Right ventricle myocardium superior (tissue), 1 donor: ENCODE measurements at places on chromosomes 7 and 10.

DNA sequence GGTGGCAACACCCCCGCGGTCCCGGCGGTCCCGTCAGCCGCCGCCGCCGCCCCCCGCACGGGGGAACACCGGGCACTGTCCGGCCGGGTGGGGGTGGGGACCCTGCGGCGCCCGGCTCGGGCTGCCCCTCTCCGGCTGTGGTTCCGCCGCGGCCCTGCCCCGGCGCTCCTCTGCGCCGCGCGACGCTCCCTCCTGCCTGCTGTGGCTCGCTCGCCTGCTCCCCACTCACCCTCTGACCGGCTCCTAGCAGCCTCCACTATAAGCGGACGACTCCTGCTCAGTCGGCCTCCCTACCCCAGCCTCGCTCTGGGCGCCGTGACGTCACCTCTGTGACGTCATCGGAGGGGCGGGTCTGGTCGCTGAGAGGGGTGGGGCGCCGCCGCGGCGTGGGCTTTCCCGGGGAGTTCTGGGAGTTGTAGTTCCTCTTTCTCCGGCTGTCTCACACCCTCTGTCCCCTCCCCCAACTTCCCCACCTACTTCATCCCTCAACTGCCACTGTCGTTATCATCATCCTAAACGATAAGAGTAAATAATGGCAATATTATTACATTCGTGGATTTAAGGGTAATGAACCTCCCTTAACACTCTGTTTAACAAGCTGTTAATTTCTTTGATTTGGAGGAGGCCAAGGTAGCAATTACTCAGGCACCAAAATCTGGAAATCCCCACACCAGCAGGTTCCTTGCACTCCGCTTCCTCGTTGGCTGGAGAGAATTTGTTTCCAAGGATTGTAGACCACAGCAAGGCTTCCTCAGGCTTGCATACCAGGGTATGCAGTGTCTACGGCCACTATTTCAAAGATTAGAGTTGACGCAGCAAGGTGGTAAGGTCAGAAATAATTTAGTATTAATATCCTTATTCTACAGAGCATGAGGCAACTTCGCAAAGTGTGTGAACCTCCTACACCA, at the start of gene UBE2H:
Gene UBE2H (minus strand): TSS at position 308 of the 908 bp plus-strand sequence. CDS start 405 bp downstream, outside the sequence.
- peak; percentile 96 for DNase-seq

- DNase-seq = no peak
Observed at GRCh38 chr7:120201290-120201689, 71.7 kb upstream of the KCND2 start.

GRCh38 chr10:67602268-67602950, 93.6 kb downstream of the CTNNA3 start:
- no peak for DNase-seq

- no peak for DNase-seq
Observed at GRCh38 chr10:105170521-105170920, 529.4 kb downstream of the SORCS3 start.

DNA sequence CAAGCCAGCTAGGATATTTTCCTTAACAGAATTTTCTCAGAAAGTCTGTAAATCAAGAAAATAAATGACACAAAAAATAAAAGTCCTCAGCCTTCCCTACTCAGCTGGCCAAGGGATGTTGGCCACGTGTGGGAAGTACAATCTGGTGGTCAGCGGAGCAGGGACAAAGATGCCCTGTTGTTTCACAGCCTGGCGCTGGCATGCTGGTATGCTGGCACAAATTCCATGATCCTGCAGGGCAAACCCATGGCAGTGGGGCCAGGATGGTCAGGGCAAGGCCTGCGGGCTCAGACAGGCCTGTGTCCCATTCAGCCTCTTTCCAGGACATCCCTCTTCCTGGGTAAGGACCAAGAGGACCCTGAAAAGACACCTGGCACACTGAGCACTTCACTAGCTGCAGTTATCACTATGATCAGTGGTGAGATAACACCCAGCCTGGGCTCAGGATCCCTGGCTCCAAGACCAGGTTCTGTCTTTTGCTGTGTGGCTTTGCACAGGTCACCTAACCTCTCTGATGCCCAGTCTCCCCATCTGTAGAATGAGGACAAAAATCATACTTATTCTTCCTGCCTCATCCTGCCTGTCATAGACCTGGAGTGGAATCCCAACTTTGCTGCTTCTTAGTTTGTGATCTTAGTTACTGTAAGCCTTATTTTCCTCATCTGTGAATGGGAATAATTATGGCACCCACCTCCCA, 10.8 kb upstream of the HSPA12A start:
- no peak for DNase-seq

DNA sequence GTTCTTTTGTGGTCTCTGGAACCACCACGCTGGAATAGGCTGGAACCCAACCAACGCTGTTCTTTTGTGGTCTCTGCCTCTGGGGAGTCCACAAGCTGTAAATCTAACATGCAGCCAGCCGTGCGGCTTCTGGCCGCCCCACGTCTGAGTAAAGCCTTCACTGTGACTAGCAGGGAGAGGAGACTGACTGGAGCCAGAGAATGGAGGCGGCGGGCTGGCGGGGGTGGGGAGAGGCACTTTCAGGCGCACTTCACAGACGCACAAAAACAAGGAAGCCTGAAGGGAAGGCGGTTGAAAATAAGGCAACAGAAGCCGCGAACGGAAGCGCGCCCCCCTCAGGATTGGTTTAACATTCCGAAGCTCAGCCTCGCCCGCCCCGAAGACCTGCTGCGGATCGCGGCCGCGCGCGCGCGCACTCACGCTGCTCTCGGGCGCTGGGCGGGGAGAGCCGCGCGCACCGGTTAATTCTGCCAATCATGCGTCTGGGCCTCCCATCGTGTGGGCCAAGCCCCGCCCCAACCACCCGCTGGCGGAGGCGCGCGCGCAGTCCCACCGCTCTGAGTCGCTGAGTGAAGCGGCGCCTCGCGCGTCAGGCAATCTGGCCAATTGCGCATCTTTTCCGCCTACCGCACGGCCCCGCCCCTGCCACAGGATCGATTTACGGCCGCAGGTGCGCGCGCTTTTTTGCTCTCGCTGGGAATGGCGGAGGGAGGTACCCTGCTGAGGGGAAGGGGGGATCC, at the start of gene SFR1:
Gene SFR1 (plus strand): TSS at position 687 of the 740 bp plus-strand sequence. CDS start 13 bp downstream, at position 700.
- DNase-seq = peak; percentile 100
